GM12891 (cell line): ENCODE measurements at places on chromosomes 1 and 21.

DNA sequence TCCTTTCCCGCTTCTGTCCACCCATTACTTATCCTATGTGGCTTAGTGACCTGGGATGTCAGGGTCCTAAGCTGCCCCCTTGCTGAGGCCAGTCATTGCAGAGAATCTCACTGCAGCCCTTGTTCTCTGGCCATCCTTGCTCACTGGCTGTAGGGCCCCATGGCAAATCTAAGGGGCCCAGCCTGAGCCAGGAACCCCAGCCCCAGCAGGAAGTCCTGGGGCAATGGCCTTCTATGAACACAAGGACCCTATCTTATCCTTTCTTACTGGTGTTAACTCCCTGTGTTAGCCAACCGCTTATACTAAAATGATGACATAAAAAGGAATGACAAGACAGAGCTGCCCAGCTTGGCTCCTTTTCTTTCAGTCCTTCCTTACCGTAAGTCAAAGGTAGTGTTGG lies 29.9 kb downstream of the DHCR24 start:
- no peak for DNase-seq

DNA sequence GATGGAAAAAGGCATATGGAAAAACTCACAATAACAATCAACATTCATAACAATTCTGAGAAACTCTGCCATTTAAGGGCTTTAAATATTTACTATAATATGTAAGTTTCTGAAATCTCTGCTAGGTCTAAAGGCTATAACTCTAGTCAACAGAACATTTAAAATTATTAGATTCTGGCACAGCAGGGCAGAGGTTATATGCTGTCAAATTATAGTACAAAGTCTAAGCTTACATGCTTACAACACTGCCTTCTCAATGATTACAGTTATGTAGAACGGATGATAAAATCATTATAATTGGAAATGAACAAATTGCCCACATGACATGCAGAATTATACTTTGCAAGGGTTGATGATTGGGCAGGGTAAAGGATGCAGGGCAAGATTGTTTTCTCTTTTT lies 97.7 kb downstream of the PIGK start:
- no peak for DNase-seq

GRCh38 chr21:38208118-38208517 lies 48.7 kb upstream of the KCNJ15 start:
- DNase-seq = no peak

DNA sequence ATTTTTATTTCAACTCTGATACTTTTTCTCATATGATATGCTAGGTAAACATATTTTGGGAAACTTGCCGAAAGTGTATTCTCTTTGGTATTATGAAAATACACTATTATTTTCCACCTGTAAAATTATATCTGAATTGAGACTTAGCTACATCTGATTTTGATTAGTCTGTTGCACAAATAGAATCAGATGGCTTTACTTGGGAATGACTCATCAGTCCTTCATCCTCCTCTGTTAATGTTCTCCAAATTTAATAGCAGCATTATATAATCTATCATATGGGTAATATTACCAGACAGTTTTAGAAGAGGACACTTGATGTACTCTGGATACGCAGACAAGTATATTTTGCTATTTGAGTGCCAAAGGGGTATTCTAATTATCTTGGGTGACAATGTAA lies 245.3 kb downstream of the CTH start:
- no peak for DNase-seq

- no peak for DNase-seq
Measured at GRCh38 chr1:228218513-228219244, 10.8 kb downstream of the OBSCN start.

GRCh38 chr1:171939740-171940139 lies 98.4 kb downstream of the DNM3 start:
- DNase-seq = no peak

GRCh38 chr1:198549866-198550265 lies 9.4 kb upstream of the ATP6V1G3 start:
- no peak for DNase-seq

- no peak for DNase-seq
Measured at GRCh38 chr1:59005491-59006288, 221.8 kb upstream of the JUN start.
